Tongue (tissue), 3 donors: ENCODE measurements at places on chromosomes 12 and 14. TPM values are rescaled to one million over a fixed set of nuclear protein-coding genes. Genes with fewer than 3 reads are reported as not detected.

GRCh38 chr14:91103116-91103515 lies 10.8 kb upstream of the DGLUCY start:
- no peak for DNase-seq

GRCh38 chr12:12024911-12025682 lies 45.6 kb upstream of the BCL2L14 start:
- DNase-seq: no peak

NFATC4 gene
- total RNA-seq: 56.6 TPM

B3GNT4 gene
- 0.41 TPM for total RNA-seq

RTN1 gene
- 5.9 TPM for total RNA-seq

- DNase-seq: no peak
These were observed 268.5 kb downstream of the FOXG1 start for GRCh38 chr14:29035134-29035533.

GRCh38 chr14:102171173-102172020 lies 31.7 kb downstream of the WDR20 start:
- DNase-seq: no peak

- no peak for DNase-seq
These were observed 21.7 kb downstream of the NEUROD4 start for GRCh38 chr12:55041345-55042055.

DNA sequence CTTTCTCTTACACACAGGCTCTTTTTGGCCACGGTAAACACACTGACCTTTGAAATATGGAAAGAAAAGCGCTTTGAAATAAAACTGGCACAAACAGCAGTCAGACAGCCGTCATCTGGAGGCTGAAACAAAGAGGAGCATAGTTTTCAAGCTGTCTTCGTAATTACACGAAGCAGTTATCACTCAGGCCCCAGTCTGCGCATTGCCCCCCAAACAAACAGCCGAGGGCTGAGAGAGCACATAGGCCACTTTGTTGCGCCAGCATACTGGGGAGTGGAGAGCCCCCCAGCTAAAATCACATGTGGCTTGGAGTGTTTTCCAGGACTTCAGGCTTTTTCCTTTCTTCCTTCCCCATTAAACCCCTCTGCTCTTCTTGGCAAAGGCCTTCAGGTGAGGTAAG lies 142.9 kb upstream of the BTG1 start:
- DNase-seq: peak; percentile 48

GRCh38 chr12:65443038-65443437 lies 164.6 kb downstream of the MSRB3 start:
- DNase-seq: no peak

ZBTB42 gene
- total RNA-seq: 11.3 TPM

LHX5 gene
- not detected for total RNA-seq

- no peak for DNase-seq
These were observed 1888.1 kb upstream of the SEL1L start for GRCh38 chr14:83421711-83422110.

GRCh38 chr14:99101855-99102461 lies 170.0 kb downstream of the BCL11B start:
- peak; percentile 46 for DNase-seq

YBX3 gene
- total RNA-seq: 454 TPM

DNA sequence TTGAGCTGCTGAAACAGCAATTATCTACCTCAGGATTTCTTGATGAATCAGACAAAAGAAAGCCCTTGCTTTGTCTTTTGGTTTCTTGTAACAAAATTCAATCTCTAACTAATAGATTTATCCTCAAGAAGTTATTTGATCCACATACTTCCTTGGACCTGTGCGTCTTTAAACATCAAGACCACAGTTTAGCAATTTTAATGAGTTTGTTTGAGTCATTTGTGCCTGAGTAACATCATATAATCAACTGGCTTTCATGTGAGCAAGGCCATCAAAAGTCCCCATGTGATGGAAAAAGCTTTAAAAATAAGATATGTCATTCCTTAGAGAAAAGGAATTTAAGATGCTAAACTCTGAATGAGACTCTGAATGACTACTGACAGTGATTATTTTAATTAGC lies 52.3 kb downstream of the KCNC2 start:
- DNase-seq: no peak

MAPK1IP1L gene
- total RNA-seq: 35.1 TPM

CARMIL3 gene
- 0.72 TPM for total RNA-seq

MYF6 gene
- 164 TPM for total RNA-seq

GRCh38 chr12:41536813-41537490 lies 348.8 kb downstream of the PDZRN4 start:
- DNase-seq: no peak

- DNase-seq: no peak
These were observed 12.8 kb upstream of the MLEC start for GRCh38 chr12:120674097-120674636.

- no peak for DNase-seq
These were observed 53.3 kb upstream of the CISTR start for GRCh38 chr12:53805067-53805466.

GRCh38 chr12:120439646-120440247 lies 1.8 kb downstream of the COX6A1 start:
- DNase-seq: peak; percentile 71

PHC1 gene
- 37.2 TPM for total RNA-seq

CCDC184 gene
- 1.2 TPM for total RNA-seq

- DNase-seq: no peak
These were observed 103.1 kb downstream of the METTL25 start for GRCh38 chr12:82461393-82461792.

GRCh38 chr12:13981296-13981962 lies at the start of gene GRIN2B:
Gene GRIN2B (minus strand): TSS chr12:13981602. CDS start chr12:13866208, 115,394 bp downstream.
- DNase-seq: peak; percentile 18

DNA sequence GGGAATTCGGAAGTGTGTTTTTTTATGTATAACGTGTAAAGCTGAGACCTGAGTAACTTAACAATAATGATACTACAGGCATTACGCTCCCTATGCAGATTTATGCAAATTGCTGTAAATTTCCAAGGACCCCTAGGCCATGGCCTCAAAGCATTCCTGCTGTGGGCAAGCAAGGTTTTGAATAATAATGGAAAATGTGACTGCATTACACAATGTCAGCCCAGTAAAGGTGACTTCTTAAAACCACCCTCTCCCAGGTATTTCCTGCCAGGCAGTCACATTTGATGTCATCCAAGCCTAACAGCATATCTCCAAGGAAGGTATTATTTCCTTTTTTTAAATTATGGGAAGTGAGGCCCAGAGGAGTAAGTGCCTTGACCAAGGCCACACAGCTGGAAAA lies 621.0 kb downstream of the BCL11B start:
- no peak for DNase-seq
